ENCODE measurements at places on chromosomes 16 and 17.

DNA sequence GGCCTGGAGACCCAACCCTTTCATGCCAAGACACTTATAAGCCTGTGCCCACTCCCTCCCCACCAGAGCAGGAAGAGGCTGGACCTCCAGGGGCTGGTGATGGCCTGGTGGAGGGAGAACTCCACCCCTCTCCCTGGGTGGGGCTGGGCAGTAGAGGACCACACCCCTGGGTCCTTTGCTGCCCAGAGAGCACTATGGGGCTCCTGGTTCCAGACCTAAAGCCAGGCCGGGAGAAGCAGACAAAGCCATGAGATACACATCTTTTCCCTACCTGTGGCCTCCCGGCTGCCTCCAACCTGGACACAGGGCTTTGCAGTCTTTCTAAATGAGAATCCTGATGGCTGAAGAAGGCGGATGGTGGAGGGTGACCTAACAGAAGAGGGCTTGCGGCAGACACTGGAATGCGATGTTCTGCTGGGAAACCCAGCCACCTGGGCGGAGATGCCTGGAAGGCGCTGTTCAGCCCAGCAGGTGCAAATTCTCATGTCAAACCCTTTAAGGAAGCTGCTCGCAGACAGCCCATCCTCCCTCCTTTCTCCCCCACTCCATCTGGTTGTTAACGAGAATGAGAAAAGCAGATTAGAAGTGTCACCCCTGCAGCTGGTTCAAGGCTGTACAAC, 43.9 kb upstream of the KIFC3 start:
- no peak for DNase-seq

GRCh38 chr16:88761830-88762229, 23.2 kb downstream of the PIEZO1 start:
- no peak for DNase-seq

DNA sequence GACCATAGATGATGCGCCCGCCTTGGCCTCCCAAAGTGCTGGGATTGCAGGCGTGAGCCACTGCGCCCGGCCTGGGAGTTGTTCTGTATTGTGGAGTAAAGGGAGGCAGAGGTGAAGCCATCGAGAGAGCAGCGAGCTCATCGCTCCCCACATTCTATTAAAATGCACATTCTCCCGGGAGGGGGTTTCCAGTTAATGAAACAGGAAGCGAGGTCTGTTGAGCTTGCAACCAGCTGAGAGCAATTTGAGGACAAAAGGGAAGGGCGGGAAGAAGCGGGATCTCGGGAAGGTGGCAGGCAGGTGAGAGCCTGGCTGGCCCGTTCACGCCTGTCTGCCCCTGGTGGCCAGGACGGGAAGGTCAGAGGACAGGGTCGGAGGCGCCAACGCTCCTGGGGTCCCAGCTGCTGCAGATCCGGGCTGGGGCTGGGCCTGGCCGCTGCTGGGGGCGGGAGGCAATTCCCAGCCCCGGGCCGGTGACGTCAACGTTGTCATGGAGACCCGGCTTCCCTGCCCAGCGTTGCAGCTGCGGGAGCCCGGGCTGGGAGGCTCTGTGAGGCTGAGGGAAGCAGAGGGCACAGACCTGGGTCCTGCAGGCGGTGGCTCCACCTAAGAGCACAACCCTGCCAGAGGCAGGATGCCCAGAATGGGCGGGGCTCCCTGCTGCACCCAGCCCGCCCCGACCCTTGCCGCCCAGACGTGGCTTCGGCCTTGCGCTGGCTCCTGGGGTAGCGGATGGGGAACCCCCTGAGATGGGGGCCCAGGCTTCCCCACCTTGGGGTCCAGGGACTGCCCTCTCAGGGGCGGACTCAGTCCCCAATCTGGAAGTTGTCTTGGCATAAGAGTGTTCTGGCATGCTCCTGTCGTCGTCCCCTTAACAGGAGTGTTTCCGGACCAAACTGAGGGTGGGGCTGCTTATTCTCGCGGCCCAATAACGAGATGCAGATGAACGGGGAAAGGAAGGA, 48.7 kb upstream of the PLCG2 start:
- peak; percentile 80 for DNase-seq

- DNase-seq: no peak
Observed at GRCh38 chr16:47939680-47940079, 216.1 kb downstream of the ABCC12 start.

- no peak for DNase-seq
Observed at GRCh38 chr17:48060249-48060648, 12.1 kb downstream of the NFE2L1 start.

- DNase-seq: no peak
Observed at GRCh38 chr16:79589601-79590102, 10.9 kb downstream of the MAF start.

DNA sequence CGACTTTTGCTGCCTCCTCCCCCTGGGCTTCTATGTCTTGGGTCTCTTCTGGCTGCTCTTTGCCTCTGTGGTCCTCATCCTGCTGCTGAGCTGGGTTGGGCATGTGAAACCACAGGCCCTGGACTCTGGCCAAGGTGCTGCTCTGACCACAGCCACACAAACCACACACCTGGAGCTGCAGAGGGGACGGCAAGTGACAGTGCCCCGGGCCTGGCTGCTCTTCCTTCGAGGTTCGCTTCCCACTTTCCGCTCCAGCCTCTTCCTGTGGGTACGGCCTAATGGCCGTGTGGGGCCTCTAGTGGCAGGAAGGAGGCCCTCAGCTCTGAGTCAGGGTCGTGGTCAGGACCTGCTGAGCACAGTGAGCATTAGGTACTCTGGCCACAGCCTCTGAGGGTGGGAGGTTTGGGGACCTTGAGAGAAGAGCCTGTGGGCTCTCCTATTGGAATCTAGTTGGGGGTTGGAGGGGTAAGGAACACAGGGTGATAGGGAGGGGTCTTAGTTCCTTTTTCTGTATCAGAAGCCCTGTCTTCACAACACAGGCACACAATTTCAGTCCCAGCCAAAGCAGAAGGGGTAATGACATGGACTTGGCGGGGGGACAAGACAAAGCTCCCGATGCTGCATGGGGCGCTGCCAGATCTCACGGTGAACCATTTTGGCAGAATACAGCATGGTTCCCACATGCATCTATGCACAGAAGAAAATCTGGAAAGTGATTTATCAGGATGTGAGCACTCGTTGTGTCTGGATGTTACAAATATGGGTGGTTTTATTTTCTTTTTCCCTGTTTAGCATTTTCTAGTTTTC, 2.3 kb downstream of the GP1BA start:
- DNase-seq: no peak

DNA sequence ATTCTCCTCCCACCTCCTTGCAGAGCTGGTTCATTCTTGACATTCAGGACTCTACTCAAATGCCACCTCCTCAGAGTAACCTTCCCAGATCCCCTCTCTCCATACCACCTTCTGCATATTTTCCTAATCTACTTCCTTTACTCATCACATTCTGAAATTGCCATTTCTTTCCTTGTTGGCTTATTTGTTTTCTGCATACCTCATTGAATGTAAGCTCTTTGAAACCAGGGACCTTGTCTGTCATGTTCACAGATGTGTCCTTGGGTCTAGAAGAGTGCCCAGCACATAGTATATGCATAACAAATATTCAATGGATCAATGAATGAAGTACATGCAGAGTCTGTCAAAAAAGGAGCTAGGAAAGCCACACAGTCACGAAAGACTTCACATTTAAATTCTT, 7.8 kb upstream of the LONP2 start:
- DNase-seq: no peak

GRCh38 chr16:180101-180675, at the start of gene HBQ1:
HBQ1 (plus strand) TSS chr16:180459; CDS start chr16:180487, 28 bp downstream.
- no peak for DNase-seq

GRCh38 chr16:27385398-27385797, 16.6 kb upstream of the IL21R start:
- no peak for DNase-seq

All from nucleus accumbens (tissue), 56 donors.